WTC11 (cell line): ENCODE measurements at places on chromosomes 1 and 21. TPM values are rescaled to one million over a fixed set of nuclear protein-coding genes. Genes with fewer than 3 reads are reported as not detected.

The ARHGEF10L gene
- total RNA-seq, result 32.4 to 34.6 TPM (median 34.4 TPM) in 3 replicates

The UBQLN4 gene
- total RNA-seq, result 35.0 to 37.3 TPM (median 36.3 TPM) in 3 replicates

The C1orf185 gene
- total RNA-seq, result not detected in 3 replicates

The SLC6A17 gene
- 0.09 to 0.24 TPM (median 0.16 TPM) in 3 replicates for total RNA-seq

The FLG2 gene
- total RNA-seq, result not detected in 3 replicates

The RHOU gene
- total RNA-seq, result 5.8 to 6.0 TPM (median 5.8 TPM) in 3 replicates

The CFH gene
- total RNA-seq, result 0.17 to 0.44 TPM (median 0.34 TPM) in 3 replicates

The LCE3D gene
- total RNA-seq, result not detected in 3 replicates

The TMPRSS2 gene
- 8.5 to 10.4 TPM (median 8.9 TPM) in 3 replicates for total RNA-seq

The SLC44A5 gene
- 1.6 to 1.8 TPM (median 1.8 TPM) in 3 replicates for total RNA-seq

DNA sequence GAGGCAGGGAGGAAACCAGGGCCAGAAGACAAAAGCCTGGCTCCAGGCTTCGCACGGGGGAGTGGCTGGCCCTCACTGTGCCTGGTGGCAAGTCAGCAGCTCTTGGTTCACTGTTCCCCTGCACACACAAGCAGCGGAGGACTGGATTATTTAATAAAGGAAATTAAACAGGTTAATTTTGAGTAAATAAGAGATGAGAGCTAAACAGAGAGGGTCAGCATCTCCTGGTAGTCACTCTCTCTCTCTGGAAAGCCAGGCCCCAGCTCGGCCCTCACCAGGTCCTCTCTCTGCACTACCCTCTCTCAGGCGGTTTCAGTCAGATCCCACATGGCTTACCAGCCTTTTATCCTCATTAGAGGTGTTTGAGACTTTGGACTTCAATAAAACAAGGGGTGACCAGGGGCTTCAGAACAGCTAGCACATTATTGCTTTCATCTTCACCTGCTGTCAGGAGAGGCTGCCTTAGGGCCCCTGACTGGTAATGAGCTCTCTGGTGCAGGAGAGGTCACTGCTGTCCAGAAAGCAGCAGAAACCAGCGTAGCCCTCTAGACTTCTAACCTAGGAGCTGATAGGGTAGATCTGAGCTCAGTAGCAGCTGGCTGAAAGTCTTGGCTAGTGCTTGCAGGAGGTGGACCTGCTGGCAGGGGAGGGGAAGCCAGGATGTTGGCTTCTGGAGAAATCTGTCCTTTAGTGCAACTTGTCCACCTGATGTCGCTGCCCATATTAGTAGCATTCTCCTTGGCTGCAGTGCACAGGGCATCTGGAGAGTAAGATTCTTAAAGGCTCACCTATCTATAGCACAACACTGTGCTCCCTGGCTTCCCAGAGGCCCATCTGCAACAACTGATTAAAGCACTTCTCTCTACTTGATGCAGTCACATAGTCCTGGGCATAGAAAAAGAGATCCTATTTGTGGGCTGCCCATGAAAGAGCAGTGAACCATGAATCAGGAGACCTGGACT lies 45.9 kb downstream of the SYT6 start:
- H3K4me1 ChIP-seq, result peaks cover 65% of the 10 kb centered on the region
- DNase-seq, result no peak
- peaks cover 62% of the 10 kb centered on the region for H3K36me3 ChIP-seq
- H3K27me3 ChIP-seq, result no peaks in the 10 kb centered on the region
- H3K27ac ChIP-seq, result no peak overlapping the region

DNA sequence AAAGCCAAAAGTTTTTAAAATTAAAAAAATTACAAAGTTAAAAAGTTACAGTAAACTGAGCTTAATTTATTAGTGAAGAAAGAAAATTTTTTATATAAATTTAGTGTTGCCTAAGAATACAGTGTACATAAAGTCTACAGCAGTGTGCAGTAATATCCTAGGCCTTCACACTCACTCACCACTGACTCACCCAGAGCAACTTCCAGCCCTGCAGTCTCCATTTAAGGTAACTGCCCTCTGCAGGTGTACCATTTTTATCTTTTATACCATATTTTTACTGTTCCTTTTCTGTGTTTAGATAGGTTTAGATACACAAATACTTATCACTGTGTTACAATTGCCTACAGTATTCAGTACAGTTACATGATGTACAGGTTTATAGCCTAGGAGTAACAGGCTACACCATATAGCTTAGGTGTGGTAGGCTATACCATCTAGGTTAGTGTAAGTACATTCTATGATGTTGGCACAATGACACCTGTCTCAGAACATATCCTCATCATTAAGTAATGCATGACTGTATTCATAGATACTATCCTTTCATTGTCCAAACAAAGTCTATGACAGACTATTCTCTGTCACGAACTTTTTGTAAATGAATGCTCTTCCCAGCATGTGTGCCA lies 78.6 kb upstream of the PBX1 start:
- H3K36me3 ChIP-seq, result no peaks in the 10 kb centered on the region
- peaks cover 21% of the 10 kb centered on the region for H3K4me1 ChIP-seq
- no peak overlapping the region for H3K27ac ChIP-seq
- H3K4me3 ChIP-seq, result no peak overlapping the region
- DNase-seq, result no peak
- no peaks in the 10 kb centered on the region for H3K27me3 ChIP-seq

DNA sequence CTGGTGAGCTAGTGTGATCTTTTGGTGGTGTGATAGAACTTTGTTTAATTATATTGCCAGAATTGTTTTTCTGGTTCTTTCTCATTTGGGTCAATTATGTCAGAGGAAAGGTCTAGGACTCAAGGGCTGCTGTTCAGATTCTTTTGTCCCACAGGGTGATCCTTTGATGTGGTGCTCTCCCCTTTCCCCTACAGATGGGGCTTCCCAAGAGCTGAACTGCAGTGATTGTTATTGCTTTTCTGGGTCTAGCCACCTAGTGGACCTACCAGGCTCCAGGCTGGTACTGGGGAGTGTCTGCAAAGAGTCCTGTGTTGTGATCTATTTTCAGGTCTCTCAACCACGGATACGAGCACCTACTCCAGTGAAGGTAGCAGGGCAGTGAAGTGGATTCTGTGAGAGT lies 25.9 kb upstream of the CD84 start:
- no peak for DNase-seq
- no peaks in the 10 kb centered on the region; the same call in none of the 2 replicates for H3K27me3 ChIP-seq
- no peak overlapping the region for H3K4me3 ChIP-seq
- no peak overlapping the region for H3K27ac ChIP-seq
- H3K4me1 ChIP-seq, result peaks cover 41% of the 10 kb centered on the region
- peaks cover 32% of the 10 kb centered on the region for H3K36me3 ChIP-seq

DNA sequence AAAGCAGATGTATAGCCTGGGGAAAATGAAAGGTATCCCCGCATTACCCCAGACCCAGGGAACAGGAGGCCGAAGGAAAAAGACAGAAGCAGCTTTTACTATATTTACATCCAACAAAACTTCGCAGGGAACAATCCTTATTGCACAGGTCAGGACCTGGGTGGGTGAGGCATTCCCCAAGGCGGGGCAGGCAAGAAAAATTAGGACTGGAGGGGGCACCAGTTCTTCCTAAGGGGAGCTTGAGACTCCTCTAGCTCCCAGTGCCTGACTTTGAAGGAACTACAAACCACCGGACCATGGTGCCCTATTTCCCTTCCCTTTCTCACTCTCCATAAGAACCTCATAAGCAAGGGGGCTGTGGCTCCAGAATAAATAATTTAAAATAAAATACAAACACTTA lies 6.7 kb upstream of the GATAD2B start:
- no peaks in the 10 kb centered on the region for H3K4me1 ChIP-seq
- no peak for DNase-seq
- H3K4me3 ChIP-seq, result no peak overlapping the region
- peak overlapping the region; percentile 37; the same call in 1 of the 2 replicates for H3K27ac ChIP-seq
- no peaks in the 10 kb centered on the region for H3K27me3 ChIP-seq

GRCh38 chr1:99650773-99651437 lies 5.0 kb downstream of the PALMD start:
- no peak overlapping the region for H3K4me3 ChIP-seq
- peaks cover 53% of the 10 kb centered on the region for H3K4me1 ChIP-seq
- no peak for DNase-seq
- no peaks in the 10 kb centered on the region for H3K27me3 ChIP-seq

DNA sequence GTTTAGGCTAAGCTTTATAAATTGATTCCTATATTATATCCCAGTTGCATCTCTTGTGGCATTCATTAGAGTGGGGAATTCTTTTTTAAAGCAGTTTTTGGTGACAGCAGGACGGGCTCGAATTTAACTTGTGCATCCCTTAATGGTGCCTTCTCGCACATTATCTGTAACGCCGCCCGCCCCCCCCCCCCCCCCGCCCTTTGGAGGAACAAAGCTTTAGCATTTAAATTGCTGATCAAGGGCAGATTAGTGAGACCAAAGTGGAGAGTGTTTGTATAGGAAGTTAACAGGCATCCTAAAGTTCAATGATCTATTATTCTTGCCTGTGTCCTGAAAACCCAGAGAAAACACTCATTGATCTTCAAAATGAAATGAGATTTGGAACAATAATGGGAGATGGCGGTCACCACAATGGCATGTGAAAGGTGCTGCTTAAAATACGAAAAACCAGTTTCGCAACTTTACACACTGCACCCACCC lies 2.2 kb downstream of the LMO4 start:
- H3K27me3 ChIP-seq, result no peaks in the 10 kb centered on the region
- peak overlapping the region; percentile 85 for H3K4me3 ChIP-seq
- H3K36me3 ChIP-seq, result peaks cover 24% of the 10 kb centered on the region
- no peak for DNase-seq

DNA sequence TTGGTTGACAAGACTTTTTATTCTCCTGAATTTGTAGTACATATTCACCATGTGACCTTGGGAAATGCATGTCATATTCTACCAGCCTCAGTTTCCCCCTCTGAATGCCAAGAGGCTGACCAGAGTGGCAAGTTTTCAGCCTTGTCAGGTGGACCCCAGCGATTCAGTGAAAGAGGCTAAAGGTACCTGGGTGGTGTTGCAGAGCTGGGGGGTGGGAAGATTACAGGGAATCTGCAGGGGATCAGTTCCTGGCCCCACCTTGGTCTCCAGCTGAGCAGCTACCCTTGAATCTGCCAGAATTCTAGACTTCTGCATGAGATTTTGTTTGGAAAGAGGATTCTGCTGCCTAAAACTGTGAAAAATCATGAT lies 27.9 kb upstream of the KCNA2 start:
- H3K4me3 ChIP-seq, result no peak overlapping the region
- no peak for DNase-seq
- H3K27me3 ChIP-seq, result no peaks in the 10 kb centered on the region; the same call in 1 of the 2 replicates
- H3K36me3 ChIP-seq, result no peaks in the 10 kb centered on the region

DNA sequence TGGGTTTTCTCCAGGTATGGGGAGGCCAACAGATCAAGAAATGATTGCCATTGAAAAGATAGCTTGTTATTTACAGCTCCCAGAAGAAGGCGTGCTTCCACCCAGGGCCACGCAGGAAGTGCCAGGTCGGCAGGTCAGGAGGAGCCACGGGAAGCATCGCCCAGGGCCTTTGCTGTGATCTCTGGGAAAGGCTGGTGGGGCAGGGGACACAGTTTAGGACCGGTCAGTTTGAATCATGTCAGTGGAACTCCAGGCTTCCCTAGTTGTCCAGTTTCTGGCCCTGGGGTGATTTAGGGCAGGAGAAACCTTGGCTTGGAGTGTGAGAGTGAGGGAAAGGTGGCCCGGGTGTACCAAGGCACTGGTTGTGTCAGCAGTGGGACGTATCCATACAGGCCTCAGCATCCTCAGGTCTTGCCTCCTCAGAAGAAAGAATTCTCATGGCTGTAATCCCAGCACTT lies 11.4 kb downstream of the PLA2G5 start:
- peaks cover 7% of the 10 kb centered on the region; the same call in 1 of the 2 replicates for H3K27me3 ChIP-seq
- H3K27ac ChIP-seq, result no peak overlapping the region
- no peaks in the 10 kb centered on the region for H3K36me3 ChIP-seq
- peaks cover 16% of the 10 kb centered on the region for H3K4me1 ChIP-seq
- DNase-seq, result no peak
- no peak overlapping the region for H3K4me3 ChIP-seq

- H3K4me3 ChIP-seq, result no peak overlapping the region
- no peak overlapping the region for H3K27ac ChIP-seq
- H3K4me1 ChIP-seq, result peaks cover 12% of the 10 kb centered on the region
Observed at GRCh38 chr1:156204686-156205085, 8.1 kb upstream of the PMF1 start.

DNA sequence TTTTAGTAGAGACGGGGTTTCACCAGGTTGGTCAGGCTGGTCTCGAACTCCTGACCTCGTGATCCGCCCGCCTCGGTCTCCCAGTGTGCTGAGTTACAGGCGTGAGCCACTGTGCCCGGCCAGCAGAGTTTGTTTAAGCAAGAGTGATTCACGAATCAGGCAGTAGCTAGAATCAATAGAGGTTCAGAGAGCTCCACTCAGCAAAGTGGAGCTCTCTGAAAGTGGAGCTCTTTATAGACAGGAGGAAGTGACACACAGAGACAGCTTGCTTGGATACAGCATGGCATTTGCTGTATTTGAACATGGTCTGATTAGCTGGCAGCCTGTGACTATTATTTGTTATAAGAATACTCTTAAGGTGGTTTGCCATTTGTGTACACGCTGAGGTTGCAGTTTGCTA lies 27.1 kb upstream of the CD34 start:
- no peak overlapping the region for H3K4me3 ChIP-seq
- DNase-seq, result no peak
- H3K27ac ChIP-seq, result no peak overlapping the region
- no peaks in the 10 kb centered on the region for H3K4me1 ChIP-seq

DNA sequence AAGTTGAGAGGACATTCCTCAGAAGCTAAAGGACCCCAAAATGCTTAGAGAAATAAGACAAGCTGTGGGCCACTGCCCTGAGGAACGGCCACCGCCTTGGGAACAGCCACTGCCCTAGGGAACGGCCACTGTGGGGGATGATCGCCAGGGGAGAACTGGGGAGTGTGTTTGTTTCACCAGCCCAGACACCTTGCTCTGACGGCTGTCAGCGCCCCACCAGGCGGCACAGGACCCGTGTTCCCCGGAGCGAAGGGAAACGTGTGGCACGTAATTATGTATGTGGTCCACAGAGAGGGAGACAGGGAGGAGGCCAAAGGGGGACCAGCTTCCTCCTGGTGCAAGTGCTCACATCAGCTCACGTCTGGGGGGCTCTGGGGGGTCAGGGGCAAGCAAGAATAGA lies 45.8 kb upstream of the RIPK4 start:
- H3K27me3 ChIP-seq, result no peaks in the 10 kb centered on the region
- H3K27ac ChIP-seq, result no peak overlapping the region
- no peak for DNase-seq
- peaks cover 16% of the 10 kb centered on the region for H3K36me3 ChIP-seq
